ENCODE measurements at places on chromosomes 12 and 14.

DNA sequence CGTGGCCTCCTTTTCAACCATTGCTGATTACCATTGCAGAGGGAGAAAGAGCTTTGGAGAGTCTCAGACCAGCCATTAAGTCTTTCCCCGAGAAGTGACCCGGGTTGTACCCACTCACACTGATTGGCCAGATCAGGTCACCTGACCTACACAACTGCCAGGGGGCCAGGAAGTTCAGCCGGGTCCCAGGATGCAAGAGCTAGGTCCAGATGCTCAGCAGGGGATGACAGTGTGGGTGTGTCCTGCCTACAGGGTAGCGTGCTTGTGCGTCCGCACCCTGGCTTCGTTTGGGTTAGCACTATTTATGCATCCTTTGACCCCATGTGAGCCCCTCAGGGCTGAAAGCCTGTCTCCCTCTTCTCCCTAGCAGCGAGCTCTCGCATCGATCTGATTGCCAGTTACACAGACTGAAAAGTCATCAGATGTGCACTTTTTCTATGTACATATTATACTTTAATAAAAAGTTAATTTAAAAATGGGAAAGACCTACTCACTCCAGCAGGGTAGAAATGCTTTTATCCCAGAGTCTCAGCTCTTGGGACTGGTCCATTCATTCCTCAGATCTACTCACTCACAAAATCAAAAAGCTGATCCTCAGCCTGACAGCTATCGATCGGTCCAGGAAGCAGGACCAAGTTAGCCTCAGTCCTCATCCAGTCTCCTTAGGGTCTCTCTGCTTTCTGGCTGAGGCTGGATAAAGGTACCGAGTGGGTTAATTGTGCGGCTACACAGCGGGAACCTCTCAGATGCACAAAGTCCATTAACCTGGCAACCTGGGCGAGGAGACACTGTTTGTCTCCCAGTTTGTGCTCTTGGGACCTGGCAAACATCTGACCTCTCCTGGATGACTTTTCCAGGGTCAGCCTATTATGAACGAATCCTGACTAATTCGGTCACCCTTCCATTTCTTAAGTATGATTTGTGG lies 68.0 kb downstream of the SERPINA3 start:
- DNase-seq, result no peak

- no peak for DNase-seq
Observed at GRCh38 chr14:28102001-28102400, 664.6 kb upstream of the FOXG1 start.

- no peak for DNase-seq
Observed at GRCh38 chr12:122807651-122808050, 27.6 kb upstream of the HIP1R start.

DNA sequence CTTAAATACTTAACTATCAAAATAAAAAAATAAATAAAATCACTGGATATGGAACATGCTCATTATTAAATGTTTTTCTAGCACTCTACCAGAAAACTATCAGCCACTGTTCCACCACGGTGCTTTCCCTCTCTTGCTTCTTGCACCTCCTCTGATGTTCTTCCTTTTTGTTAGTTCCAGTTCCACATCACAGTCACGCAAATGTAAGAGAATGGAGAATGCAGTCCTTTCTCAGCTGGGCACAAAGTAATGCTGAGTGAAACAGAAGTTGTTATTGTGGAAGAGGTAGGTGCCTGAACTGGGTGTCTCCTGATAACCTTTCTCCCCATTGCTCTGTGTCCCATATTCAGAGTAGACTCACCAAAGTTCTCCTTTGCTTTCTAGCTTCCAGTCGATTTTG lies 1116.9 kb upstream of the TMEM132C start:
- no peak for DNase-seq

- DNase-seq, result peak; percentile 1
Observed at GRCh38 chr14:25411781-25412757, 362.1 kb upstream of the STXBP6 start.

DNA sequence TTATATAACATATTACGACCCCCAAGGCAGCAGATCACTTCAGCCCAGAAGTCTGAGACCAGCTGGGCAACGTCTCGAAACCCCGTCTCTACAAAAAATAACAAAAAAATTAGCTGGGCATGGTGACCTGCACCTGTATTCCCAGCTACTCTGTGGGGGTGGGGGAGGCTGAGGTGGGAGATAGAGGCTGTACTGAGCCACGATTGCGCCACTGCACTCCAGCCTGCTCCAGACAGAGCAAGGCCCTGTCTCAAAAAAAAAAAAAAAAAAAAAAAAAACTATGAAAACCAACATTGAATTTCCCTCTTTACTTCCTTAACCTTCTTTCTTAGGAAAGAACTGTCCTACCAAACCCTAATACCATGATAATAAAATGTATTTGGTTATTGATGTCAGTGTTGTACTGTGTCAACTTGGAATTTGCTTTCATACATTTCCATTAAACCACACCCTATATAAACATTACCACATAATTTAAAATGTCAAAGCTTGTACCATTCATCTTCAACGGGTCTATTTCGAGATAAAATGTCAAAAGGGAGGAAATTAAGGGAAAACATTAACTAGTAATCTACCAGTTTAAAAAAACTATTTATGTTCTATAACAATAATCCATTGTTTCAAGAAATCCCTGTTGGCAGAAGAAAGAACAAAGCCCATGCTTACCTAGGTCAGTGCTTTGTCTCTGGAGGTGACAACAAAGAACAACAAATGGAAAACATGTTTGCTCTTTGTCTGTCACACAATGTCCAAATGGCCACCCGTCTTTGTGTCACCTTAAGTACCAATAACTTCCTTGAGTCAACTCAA lies 17.4 kb downstream of the GALNT4 start:
- DNase-seq, result no peak

- no peak for DNase-seq
Observed at GRCh38 chr14:40229676-40230075, 797.4 kb upstream of the FBXO33 start.

DNA sequence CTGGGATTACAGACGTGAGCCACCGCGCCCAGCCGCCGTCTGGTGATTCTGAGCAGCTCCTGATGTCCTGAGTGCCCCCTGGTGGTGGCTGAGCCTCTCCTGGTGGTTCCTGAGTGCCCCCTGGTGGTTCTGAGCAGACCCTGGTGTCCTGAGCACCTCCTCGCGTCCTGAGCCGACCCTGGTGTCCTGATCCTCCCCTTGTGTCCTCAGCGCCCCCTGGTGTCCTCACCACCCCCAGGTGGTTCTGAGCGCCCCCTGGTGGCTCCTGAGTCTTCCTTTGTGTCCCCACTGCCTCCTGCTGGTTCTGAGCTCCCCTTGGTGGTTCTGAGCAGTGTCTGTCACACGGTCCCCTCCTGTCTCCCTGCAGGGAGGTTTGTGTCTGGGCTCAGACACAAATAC lies 1304.9 kb downstream of the TMEM121 start:
- DNase-seq, result no peak

DNA sequence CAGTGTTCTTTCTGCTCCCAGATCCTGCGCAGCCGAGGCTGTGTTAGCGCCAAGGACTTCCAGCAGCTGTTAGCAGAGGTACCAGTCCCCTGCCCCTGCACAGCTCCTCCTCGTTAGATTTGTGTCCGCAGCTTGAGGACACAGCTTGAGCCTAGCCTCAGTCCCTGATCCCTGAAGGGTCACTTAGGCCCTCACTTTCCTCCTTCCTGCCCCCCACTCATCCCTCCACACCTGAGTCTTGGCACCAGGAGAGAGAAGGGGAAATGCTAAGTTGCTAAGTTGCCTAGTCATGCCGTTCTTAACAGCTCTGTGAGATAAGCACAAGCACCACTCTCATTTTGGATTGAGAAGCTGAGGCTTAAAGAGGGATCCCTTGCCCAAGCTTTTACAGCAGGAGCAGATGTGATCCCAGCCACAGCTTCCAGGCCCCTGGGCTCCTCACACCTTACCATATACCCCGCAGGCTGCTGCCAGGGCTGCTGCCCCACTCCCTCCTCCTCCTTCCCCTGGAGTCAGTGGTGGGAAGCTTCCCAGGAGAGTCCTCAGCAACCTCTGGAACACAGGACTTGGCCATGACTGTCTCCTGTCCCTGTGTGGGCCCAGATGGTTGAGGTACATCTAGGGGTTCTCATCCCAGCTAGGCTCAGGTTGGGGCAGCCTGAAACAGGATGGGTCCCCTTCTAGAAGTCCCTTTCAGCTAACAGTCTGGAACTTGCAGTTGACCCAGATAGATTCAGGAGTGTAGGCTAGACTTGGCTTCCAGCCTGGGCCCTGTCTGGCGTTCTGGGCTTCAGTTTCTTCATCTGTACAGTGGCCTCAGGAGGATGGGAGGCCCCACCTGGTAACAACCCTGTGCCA lies 975 bp downstream of the OGFOD2 start:
- no peak for DNase-seq

GRCh38 chr12:86526060-86526595 lies 269.9 kb upstream of the MGAT4C start:
- DNase-seq, result no peak

- DNase-seq, result no peak
Observed at GRCh38 chr12:40681148-40681547, 11.1 kb upstream of the CNTN1 start.

GRCh38 chr12:30784508-30784907 lies 29.8 kb upstream of the CAPRIN2 start:
- DNase-seq, result no peak

- no peak for DNase-seq
Observed at GRCh38 chr12:41907021-41907420, 237.7 kb downstream of the GXYLT1 start.

DNA sequence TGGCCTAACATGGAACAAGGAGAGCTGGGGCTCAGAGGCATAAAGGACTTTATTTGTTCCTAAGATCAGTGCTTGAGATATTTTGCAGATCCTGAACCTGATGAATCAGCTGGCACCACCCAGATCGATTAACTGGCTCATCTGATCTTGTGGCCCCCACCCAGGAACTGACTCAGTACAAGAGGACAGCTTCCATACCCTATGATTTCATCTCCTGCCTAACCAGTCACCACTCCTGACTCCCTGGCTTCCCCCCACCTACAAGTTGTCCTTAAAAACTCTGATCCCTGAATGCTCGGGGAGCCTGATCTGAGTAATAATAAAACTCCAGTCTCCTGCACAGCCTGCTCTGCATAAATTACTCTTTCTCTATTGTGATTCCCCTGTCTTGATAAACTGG lies 5.1 kb downstream of the C12orf56 start:
- no peak for DNase-seq

- DNase-seq, result peak; percentile 81
Observed at GRCh38 chr12:29562110-29562804, 64.8 kb upstream of the OVCH1 start.

- no peak for DNase-seq
Observed at GRCh38 chr14:38056270-38056669, 151.4 kb upstream of the SSTR1 start.

DNA sequence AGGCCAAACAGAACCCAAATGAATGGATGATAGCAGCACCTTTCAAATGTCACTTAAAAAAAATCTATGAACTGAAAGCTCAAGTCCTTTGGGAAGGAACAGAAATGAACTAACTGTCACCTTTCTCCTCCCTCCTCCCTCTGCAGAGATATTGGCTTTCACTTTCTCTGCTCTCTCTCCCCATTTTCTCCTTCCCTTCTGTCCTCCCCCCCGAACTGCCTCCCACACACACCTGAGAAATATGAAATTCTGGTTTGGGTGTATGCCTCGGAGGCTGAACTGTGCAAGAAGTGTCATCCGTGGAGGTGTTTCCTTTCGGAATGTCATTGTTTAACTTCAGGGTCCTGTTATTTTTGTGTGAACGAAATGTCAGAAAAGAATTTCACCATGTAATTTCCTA lies 87.8 kb downstream of the NEDD1 start:
- DNase-seq, result no peak

DNA sequence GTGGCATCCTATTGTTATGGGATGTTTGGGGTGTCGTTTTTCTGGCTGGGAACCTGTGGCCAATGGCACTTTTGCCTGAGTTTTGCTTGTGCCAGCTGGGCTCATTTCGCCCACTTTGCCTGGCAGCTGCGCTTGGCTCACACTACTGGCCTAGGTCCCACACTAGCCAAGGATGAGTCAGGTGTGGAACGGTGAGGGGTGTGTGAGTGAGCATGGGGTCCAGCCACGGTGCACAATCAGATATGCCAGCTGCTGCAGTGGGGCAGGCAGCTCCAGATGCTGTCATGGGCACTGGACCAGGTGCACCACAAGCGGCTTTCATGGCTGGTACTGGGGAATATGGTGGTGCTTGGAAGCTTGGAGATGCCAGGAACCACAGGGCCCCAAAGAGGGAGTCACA lies 21.5 kb downstream of the TRHDE start:
- DNase-seq, result no peak

DNA sequence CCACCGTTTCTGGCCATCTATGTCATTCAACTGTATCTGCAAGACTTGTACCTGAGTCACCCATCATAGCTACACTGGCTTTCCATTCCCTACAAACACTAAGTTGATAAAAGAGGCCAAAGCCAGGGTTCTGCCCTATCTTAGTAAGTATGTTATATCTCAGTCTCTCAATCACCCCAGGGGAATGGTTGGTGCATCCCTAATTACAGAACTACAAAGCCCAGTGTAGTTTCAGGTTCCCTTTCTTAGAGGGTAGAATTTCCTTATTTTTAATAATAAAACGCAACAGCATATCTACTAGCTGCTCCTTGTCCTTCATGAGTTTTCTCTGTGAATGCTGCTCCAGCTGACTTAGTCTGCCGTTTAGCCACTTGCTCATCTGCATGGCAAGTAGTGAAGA lies 57.6 kb downstream of the ST8SIA1 start:
- no peak for DNase-seq

DNA sequence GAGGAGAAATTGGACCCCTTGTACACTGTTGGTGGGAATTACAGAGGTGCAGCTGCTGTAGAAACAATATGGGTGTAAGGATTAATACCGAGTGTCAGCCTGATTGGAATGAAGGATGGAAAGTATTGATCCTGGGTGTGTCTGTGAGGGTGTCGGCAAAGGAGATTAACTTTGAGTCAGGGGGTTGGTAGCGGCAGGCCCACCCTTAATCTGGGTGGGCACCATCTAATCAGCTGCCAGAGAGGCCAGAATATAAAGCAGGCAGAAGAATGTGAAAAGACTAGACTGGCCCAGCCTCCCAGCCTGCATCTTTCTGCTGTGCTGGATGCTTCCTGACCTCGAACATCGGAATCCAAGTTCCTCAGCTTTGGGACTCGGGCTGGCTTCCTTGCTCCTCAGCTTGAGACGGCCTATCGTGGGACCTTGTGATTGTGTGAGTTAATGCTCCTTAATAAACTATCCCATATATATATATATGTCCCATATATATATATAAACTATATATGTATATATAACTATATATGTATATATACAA lies 38.4 kb upstream of the PPP2R5C start:
- DNase-seq, result no peak
